Ovary (tissue), 10 donors: ENCODE measurements at places on chromosomes 13 and 19. TPM values are rescaled to one million over a fixed set of nuclear protein-coding genes. Genes with fewer than 3 reads are reported as not detected.

DNA sequence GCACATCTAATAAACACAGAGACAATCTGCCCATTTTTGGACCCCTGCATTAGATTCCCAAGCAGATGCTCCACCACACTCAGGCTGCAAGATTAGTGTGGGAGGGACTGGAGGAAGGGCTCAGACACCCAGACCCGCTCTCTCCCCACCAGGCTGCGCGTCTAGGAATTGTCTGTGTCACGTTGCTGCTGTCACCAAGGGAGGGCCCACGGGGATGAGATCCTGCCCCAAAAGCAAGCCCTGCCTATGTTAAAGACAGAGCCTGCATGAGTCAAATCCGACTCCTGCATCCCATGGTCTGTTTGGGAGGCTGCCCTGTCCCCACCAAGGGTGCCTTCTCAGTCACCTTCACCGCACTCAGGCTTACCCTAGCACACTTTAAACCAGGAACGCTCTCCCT lies 114.4 kb upstream of the ZNF507 start:
- H3K4me3 ChIP-seq: no peak overlapping the region
- no peak overlapping the region for H3K27ac ChIP-seq
- DNase-seq: no peak
- no peaks in the 10 kb centered on the region for H3K27me3 ChIP-seq

DNA sequence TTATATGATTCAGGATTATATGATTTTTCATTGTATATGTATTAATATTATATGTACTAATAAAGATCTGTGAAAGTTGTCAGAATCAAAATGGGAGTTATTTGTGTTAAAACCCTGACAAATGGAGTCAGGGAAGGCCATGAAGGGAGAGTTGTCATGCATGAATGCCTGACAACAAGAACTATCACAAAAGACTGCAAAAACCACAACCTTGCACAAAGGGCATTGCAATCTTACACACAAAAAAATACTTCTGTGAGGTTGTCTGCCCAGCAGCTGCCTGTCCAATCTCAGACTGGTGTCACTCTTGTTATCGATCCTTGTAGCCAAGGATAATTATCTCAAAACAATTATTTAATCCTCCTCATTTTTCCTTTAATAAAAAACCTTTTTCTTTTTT lies 21.2 kb upstream of the RBM26 start:
- H3K27ac ChIP-seq: no peak overlapping the region
- H3K27me3 ChIP-seq: no peaks in the 10 kb centered on the region
- H3K36me3 ChIP-seq: no peaks in the 10 kb centered on the region

GRCh38 chr19:10201176-10201575 lies 6.4 kb upstream of the DNMT1 start:
- H3K27ac ChIP-seq: no peak overlapping the region
- DNase-seq: no peak
- no peaks in the 10 kb centered on the region for H3K36me3 ChIP-seq
- no peak overlapping the region for H3K4me3 ChIP-seq
- H3K27me3 ChIP-seq: no peaks in the 10 kb centered on the region
- no peaks in the 10 kb centered on the region for H3K4me1 ChIP-seq

DNA sequence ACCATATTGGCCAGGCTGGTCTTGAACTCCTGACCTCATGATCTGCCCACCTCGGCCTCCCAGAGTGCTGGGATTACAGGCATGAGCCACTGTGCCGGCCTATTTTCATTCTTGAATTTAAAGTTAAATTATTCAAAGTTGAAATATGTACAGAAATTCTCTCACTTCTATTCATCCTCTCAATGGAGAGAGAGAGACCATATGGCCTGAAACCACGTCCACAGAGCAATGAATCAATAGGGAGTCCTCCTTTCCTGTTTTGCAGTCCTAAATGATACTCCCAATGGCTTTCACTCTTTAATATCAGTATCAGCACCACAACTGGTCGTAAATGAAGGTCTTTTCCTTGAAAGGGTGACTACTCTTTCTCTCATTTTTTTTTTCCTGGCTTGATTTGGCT lies 30.5 kb upstream of the KCTD4 start:
- H3K27ac ChIP-seq: no peak overlapping the region
- H3K27me3 ChIP-seq: no peaks in the 10 kb centered on the region
- DNase-seq: no peak
- H3K4me3 ChIP-seq: no peak overlapping the region
- H3K4me1 ChIP-seq: peaks cover 2% of the 10 kb centered on the region
- no peaks in the 10 kb centered on the region for H3K36me3 ChIP-seq

DNA sequence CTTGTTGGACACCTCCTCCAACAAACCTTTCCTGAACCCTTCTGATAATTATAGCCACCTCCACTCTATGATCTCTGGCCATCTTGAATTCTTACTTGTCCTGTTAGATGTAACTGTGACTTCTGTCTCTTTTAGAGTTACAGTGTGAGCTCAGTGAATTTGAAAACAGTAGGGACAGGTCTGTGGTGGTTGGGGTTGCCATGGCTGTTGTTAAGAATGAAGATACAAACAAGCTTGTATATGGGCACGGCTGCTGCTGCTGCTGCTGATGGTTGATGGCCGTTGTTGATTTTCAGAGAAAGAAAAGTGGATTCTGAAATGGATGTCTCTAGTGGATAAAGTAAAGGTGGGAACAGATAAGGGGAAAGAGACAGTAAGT lies 101.5 kb downstream of the STARD13 start:
- DNase-seq: no peak
- H3K4me1 ChIP-seq: peaks cover 27% of the 10 kb centered on the region
- H3K4me3 ChIP-seq: no peak overlapping the region
- no peaks in the 10 kb centered on the region for H3K27me3 ChIP-seq

VSTM2B gene
- not detected for total RNA-seq

METTL21C gene
- total RNA-seq: not detected

ZNF665 gene
- 10.5 TPM for total RNA-seq
